Hematopoietic multipotent progenitor cell treated with erythropoietin and hydrocortisone succinate and interleukin-3 and kit ligand, for 4 days (in vitro differentiated cells): ENCODE measurements at places on chromosomes 12 and 14.

- DNase-seq = peak; percentile 82
These were observed 21.8 kb upstream of the KRT78 start for GRCh38 chr12:52870361-52871290.

- DNase-seq = peak; percentile 94
These were observed at the start of gene RNF10 for GRCh38 chr12:120534203-120534702. Gene RNF10 (plus strand): TSS chr12:120534356. CDS start chr12:120534812, 456 bp downstream.

DNA sequence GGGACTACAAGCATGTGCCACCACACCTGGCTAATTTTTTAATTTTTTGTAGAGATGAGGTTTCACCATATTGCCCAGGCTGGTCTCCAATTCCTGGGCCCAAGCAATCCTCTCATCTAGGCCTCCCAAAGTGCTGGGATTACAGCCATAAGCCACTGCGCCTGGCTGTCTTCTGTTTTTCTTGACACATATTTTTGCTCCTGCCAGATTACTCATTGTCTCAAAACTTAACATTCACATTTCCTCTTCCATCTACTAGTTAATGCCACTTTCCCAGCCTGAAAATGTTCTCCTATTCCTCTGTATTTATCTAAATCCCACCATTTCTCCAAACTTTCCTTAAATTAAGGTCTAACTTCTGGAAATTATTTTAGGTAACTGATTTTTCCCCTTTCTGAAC, 36.2 kb upstream of the KCNH3 start:
- DNase-seq = no peak

DNA sequence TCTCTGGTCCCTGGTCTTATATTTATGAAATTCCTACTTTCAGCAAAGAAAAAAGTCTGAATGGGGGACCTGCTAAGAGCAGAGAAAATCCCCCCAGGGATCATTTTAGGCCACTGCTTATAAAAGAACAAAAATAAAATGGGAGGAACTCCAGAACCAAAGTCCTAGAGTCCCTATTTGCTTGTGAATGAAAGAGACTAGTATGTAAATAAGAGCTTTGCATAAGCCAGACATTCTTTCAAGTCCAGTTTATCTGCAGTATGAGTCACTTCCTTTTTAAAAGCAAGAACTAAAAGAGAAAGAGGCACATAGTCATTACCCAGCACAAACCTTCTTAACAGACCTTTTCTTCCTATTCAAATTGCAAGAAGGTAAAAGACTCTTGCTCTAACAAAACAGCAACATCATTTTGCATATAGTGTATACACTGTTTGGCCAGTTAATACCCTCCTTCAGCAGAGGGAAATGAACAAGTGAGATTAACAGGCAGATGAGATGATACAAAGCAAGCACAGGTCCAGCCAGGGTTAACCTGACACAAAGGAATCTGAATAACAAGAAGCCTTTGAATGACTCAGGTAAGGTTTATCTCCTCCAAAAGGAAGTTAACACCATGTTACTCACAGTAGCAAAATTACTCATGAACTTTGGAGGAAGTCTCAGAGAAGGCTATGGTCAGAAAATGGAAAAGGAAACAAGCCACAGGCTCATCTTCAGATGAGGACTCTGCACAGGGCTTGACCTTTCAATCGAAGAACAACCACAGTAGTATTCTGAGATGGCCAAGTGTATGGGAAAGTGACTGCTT, 87.3 kb downstream of the PHLDA1 start:
- peak; percentile 78 for DNase-seq

DNA sequence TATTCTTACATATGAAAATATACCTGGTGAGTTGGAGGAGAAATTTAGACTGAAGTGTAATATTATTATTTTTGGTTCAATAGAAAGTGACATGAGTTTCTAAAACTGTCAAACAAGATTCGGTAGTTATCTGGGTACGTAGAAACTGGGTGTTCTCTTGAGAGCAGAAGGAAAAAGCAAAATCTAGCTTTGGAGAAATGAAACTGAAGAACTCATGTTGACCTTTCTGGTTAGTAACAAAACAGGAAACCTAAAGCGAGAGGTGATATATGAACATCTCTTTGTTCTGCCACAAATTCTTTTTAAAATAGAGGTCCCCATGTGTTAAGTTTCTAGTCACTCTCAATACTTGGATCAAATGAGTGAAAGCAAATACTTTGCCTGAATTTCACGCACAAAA, 401.7 kb downstream of the TRHDE start:
- DNase-seq = no peak

DNA sequence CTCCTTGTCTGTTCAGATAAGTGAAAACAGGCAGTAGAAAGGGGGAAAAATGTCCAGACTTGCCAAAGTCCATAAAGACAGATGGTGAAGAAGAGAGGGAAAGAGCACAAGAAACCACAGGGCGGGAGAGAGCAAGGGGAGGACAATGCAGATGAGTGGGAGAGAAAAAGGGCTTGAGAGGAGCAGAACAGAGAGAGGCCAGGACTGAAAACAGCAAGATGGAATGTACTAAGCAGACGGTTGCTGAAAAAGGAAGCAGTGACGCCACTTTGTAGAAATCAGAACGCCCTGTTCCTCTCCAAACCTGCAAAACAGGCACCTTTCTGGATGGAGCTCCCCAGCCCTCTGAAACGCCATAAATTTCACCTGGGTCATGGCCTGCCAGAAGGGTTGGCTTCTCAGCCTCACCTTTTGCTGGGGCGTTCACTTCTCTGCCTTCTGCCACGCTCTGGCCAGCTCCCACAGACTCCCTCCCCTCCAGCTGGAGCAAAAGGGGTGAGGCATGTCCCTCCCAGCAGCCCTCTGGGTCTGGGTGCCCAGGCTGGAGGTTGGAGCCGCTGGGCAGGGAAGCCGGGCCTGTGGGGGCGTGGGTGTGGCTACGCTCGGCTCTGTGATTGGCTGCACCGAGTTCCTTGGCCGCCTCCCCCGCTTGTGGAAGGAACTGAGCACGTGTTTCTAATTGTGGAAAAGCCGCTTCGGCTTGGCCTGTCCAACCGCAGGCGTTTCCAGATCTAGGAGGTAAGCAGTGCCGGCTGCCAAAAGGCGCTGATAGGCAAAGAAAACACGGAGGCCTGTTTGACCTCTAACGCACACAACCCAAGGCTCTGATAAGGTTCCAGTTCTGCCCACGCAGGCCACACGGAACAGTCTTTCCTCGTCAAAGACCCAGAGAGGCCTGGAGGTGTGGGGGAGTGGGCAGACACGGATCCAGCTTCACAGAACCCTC, 29.3 kb downstream of the SLC7A8 start:
- peak; percentile 64 for DNase-seq

GRCh38 chr14:53651096-53651740, 305.4 kb downstream of the BMP4 start:
- no peak for DNase-seq

DNA sequence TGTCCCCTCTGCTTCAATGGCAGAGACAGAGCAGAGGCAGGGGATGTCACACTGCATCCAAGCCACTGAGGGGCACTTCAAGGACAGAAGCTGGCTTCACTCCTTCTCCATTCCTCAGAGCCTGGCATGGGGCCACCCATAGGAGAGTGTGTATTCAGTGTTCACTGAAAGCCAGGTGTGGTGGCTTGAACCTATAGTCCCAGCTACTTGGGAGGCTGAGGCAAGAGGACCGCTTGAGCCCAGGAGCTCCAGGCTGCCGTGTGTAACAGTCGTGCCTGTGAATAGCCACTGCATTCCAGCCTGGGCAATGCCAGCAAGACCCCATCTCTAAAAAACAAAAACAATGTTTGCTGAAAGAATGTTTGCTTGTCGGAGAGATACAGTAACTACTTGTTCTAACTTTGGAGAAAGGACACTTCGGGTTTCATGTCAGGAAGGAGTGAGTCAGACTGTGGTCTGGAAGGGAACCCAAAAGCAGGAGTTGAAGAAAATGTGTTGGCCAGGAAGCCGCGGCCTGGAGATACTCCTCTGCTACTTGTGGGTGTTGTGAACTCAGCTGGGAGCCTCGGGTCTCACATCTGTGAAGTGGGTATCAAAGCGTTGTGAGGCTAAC, 43.4 kb downstream of the ELK3 start:
- DNase-seq = peak; percentile 90

- no peak for DNase-seq
These were observed 193.7 kb upstream of the PWP1 start for GRCh38 chr12:107491856-107492255.

DNA sequence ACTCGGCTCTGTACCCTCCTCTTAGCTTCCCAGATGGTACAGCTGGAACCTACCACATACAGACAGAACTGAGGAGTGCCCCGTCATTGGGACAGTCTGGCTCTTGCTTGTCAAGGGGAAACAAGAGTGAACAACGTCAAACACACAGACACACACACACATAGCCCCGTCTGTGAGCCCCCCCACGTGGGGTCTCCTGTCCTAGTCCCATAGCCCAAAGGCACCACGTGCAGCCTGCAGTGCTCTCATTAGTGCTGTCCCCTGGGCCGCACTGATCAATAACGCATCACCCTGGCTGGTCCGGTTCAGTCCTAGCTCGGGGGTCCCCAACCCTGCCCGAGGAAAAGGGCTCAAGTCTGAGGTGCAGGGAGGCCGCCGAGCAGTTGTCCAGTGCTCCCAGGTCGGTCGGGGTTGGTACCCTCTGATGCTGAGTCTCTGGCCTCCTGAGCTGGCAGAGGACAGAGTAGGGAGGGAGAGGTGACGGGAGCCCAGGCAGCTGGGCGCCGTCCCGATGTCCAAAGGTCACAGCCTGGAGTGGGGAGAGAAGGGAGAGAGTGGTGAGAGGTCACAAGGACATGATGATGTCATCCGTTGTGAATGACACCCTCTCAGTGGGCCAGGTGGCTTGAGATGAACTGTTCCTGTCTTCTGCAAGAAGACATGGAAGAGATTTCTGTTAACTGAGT, 105.4 kb upstream of the NOS1 start:
- no peak for DNase-seq

DNA sequence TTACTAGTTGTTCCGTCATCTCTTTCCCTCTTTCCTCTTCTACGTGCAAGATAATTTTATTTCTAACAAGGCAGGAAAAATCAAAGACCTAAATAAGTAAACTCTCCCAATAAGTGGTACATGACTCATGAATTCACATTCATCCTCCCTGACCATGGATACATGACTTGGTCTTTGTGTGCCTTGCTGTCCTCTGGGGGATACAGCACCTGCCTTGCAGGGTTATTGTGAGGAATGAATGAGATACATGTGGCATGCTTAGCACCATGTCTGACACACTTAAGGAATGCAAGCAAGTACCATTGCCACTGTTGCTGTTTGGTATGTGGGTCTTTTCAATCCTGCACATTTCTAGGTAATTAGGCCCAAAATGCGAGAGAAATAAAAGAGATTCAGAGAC, 208.4 kb downstream of the DPF3 start:
- no peak for DNase-seq

DNA sequence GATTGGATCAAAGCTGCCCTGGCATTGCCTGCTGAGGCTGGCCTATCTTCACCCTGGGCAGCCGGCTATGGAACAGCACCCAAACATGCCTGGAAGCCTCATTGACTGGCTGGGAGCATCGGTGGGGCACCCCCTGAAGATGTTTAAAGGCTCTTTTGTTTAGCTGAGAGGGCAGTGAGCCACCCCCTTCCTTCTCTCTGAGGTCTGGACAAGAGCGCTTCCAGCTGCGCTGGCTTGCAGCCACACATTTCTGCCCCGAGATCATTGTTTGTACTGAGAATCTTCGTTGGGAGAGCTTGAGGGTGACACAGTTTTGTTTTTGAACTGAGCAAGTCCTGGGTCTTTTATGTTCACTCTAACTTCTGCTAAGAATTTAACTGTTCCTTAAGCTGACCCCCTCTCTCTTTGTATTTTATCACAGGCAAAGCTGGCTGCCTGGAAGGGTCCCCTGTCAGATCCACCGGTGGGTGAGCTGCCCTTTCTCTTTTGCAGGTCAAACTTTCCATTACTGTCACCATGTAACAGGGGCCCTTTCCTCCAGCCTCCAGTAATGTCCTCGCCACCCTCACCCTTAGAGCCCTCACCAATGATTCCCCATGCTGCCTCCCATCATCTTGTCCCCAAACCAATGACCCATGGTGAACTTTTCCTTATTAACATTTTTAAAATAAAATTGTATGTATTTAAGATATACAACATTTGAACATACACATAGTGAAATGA, 212.2 kb downstream of the KIF26A start:
- no peak for DNase-seq

GRCh38 chr12:68376901-68377300, 44.7 kb upstream of the MDM1 start:
- DNase-seq = no peak

- DNase-seq = no peak
These were observed 241.6 kb upstream of the TMTC1 start for GRCh38 chr12:30025317-30025716.

GRCh38 chr14:89813617-89814031, 140.9 kb downstream of the EFCAB11 start:
- peak; percentile 58 for DNase-seq

- no peak for DNase-seq
These were observed 39.6 kb downstream of the GUCY2C start for GRCh38 chr12:14656846-14657245.

DNA sequence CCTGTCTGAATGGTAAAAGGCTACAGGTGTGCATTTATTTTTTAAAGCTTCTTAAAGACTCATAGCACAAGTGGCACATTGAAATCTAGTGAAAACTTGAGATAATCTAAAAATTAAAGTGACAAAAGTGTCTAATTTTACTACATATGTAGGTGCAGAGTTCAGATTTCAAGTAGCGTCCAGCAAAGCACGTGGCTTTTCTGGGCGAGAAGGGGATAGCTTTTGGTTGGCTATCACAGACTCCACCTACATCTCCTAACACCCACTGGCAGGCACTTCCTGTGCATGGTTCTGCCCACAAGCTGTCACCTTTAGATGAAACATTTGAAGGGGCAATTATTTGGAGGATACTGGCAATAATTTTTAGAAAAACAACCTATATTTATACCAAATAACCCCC, 1.9 kb upstream of the PITPNM2 start:
- DNase-seq = no peak

DNA sequence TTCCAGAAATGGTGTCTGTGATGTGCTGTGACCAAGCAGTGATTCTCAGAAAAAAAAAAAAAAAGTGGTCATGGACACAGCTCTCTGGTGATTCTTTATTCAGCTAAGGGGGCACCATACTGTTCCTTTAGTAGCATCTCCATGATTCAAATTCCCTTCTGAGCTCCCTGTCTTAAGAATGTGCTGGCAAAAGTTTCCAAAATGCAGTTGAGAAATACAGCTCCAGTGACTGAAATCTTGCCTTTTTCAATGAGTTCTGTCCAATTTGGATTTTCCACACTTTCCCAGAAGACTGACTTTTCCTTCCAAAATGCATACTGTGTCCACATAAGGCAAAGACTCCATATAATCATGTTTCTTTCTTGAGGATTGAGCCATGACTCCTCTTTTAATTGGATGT, 24.3 kb upstream of the CPM start:
- no peak for DNase-seq

DNA sequence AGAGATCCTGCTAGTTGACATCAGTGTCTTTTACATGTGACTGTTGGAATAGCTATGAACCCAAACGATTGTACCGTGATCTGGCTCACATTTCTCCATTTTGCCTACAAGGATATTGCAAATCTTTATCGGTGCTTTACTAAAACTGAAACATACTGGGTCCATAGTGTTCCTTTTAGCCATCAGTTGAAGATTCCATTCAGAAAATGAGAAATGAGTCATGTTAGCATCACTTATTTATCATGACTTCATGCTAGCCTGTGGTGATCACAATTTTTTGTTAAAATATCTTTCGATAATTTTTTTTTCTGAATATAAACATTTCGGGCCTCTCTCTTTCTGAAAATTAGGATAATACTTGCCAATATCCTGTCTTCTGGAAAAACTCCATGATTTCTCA, 210.3 kb downstream of the EGLN3 start:
- DNase-seq = no peak

GRCh38 chr14:45633220-45633984, 380.4 kb upstream of the MIS18BP1 start:
- DNase-seq = no peak
